ENCODE measurements at places on chromosomes 7 and 10. TPM values are rescaled to one million over a fixed set of nuclear protein-coding genes. Genes with fewer than 3 reads are reported as not detected.

Gene CCL24
- total RNA-seq, result not detected

Gene GPRIN2
- not detected for total RNA-seq

Gene WDR37
- total RNA-seq, result 26.4 TPM

Gene NPSR1
- not detected for total RNA-seq

DNA sequence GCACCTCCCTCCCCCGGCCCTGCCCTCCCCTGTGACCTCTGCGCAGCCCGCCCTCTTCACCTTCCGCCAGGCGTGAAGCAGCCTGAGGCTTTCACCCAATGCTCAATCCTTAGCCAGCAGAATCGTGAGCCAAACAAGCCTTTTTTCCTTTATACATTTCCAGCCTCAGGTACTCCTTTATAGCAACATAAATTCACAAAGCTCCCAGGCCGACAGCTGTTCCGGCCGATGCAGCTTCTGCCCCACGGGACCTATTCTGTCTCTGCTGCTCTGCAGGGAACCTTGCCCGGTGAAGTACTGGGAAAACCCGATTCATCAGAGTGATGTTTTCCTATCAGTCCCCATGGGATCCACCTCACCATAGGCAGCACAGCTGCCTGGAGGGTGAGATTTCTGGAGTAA lies 87.4 kb downstream of the CHST15 start:
- no peaks in the 10 kb centered on the region for H3K4me1 ChIP-seq
- DNase-seq, result no peak
- no peaks in the 10 kb centered on the region for H3K36me3 ChIP-seq
- no peak overlapping the region for H3K4me3 ChIP-seq
- H3K27me3 ChIP-seq, result no peaks in the 10 kb centered on the region
- no peak overlapping the region for H3K27ac ChIP-seq

- peaks cover 48% of the 10 kb centered on the region for H3K4me1 ChIP-seq
- DNase-seq, result no peak
- H3K36me3 ChIP-seq, result peaks cover 35% of the 10 kb centered on the region
Measured at GRCh38 chr10:94358480-94358879, 4.3 kb downstream of the NOC3L start.

GRCh38 chr7:105769901-105770628 lies 106.3 kb downstream of the ATXN7L1 start:
- no peaks in the 10 kb centered on the region for H3K36me3 ChIP-seq
- no peak overlapping the region for H3K27ac ChIP-seq
- H3K4me1 ChIP-seq, result peaks cover 8% of the 10 kb centered on the region
- H3K4me3 ChIP-seq, result no peak overlapping the region

DNA sequence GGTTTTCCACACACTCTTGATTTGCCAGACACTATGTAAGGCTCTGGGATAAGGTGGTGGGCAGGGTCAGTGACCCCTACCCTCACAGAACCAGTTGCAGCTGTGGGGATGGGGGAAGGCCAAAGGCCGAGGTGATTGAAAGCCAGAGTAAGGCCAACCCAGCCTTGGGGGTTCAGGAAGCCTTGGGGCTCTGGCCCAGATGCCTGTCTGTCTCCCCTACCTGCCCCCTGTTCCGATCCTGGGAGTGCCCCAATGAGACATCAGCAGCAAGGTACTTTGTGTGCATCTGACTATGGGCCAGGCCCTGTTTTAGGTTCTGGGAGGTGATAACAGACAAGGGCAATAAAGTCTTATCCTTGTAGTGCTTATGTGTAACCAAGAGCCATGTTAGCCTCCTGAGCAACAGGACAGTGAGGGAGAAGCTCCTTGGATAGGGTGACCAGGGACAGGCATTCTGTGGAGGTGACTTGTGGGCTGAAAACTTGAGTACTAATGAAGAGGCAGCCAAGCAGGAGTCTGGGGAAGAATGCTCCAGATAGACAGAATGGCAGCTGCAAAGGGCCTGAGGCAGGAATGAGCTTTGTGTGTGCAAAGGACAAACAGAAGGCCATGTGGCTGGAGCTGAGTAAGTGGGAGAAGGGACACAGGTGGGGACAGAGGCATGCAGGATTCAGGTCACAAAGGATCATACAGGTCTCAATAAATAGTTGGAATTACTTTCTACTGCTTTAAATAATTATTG lies 35.4 kb downstream of the TSPAN14 start:
- no peak for DNase-seq
- peaks cover 99% of the 10 kb centered on the region for H3K4me1 ChIP-seq
- peak overlapping the region; percentile 48 for H3K27ac ChIP-seq
- no peaks in the 10 kb centered on the region for H3K27me3 ChIP-seq

- H3K4me1 ChIP-seq, result peaks cover 7% of the 10 kb centered on the region
- no peak overlapping the region for H3K27ac ChIP-seq
- H3K27me3 ChIP-seq, result no peaks in the 10 kb centered on the region
Measured at GRCh38 chr10:132704008-132704814, 81.7 kb downstream of the NKX6-2 start.

DNA sequence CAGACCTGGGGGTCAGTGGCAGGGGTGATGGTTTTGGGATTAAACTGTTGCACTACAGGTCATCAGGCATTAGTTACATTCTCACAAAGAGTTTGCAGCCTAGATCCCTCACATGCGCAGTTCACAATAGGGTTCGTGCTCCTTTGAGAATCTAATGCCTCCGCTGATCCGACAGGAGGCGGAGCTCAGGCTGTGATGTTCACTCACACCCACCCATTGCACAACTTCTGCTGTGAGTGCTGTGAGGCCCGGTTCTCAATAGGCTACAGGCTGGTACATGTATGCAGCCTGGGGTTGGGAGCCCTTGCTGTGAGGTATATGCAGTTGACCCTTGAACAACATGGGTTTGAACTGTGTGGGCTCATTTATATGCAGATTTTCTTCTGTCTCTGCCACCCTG lies 416.4 kb downstream of the GFRA1 start:
- H3K36me3 ChIP-seq, result no peaks in the 10 kb centered on the region
- no peak overlapping the region for H3K4me3 ChIP-seq

- H3K4me3 ChIP-seq, result no peak overlapping the region
Measured at GRCh38 chr10:93977442-93977841, 16.3 kb upstream of the PLCE1 start.

DNA sequence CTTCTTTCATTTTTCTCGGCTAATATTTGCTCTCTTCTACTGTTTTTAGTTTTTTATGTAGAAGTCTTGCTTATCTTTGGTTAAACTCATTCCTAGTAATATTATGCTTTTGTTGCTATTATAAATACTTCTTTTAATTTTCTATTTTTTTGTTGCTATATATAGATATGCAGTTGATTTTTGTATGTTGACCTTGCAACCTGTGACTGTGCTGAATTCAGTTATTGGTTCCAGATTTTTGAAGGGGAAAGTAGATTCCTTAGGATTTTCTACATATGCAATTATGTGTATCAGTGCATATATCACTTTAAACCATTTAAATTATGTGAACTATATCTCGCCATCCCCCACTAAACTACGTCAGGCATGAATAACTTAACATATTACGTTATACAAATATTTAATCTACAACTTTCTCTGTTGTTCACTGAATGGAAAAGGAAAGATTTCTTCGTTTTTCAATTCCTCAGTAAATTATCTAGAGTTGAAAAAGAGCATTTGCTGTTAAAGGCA lies 71.5 kb downstream of the IDE start:
- H3K4me3 ChIP-seq, result no peak overlapping the region
- H3K27me3 ChIP-seq, result no peaks in the 10 kb centered on the region
- H3K36me3 ChIP-seq, result peaks cover 10% of the 10 kb centered on the region
- no peak overlapping the region for H3K27ac ChIP-seq
- DNase-seq, result no peak
- no peaks in the 10 kb centered on the region for H3K4me1 ChIP-seq

DNA sequence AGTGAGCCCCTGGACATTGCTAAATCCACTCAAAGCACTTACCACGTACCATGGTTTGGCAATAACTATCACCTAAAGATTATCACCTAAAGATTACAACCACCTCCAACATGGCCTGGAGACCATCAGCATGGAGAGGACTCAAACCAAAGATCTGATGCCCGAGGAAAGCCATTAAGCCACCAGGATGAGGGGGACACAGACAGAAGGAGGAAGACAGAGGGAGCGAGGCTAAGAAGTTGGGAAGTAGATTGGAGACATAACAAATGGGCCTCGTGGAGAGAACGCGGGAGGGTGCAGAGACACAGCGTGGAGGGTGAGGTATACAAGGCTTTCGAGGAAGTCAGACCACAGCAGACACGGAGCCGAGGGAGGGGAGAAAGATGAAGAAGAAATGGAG lies 700.2 kb downstream of the PARD3 start:
- no peak for DNase-seq
- no peak overlapping the region for H3K4me3 ChIP-seq
- no peak overlapping the region for H3K27ac ChIP-seq
- H3K36me3 ChIP-seq, result no peaks in the 10 kb centered on the region
- H3K27me3 ChIP-seq, result no peaks in the 10 kb centered on the region
- H3K4me1 ChIP-seq, result no peaks in the 10 kb centered on the region

DNA sequence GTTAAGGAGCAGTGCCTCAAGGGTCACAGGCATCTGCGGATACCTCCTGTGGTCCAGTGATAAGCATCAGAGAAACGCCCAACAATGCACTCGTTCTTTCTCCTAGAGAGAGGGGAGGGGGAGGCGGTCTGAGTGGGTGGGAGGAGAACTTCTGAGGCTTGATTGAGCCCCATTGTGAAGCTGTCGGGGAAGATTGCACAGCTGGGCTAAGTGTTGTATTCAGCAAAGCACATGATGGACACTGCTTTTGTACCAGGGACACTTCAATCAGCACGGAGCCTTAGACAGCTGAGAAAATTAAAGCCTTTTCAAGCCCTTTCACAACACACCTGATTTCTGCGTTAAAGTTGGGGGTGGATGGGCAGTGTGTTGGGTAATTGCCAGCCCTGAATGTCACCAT lies 230.3 kb upstream of the GHITM start:
- no peaks in the 10 kb centered on the region for H3K36me3 ChIP-seq
- no peak overlapping the region for H3K4me3 ChIP-seq
- peaks cover 12% of the 10 kb centered on the region for H3K4me1 ChIP-seq

GRCh38 chr10:89079961-89080360 lies 89.4 kb downstream of the FAS start:
- H3K27me3 ChIP-seq, result no peaks in the 10 kb centered on the region
- no peaks in the 10 kb centered on the region for H3K36me3 ChIP-seq
- H3K4me1 ChIP-seq, result peaks cover 35% of the 10 kb centered on the region
- no peak overlapping the region for H3K27ac ChIP-seq
- H3K4me3 ChIP-seq, result no peak overlapping the region

DNA sequence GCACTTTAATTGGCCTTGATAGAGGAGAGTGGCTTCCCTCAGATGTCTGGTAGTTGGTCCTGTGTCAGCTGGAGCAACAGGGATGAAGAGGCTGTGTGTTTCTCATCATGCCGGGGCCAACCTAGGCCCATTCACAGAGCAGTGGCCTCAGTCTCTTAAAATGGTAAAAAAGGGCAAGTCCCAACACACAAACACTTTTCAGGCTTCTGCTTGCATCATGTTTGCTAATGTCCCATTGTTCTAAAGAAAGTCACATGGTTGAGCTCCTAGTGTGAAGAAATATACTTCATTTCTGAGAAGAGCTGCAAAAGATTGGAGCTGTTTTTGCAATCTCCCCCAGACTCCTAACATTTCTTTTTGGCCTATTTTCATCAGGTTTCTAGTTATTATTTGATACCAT lies 40.6 kb upstream of the RBAK start:
- H3K27me3 ChIP-seq, result no peaks in the 10 kb centered on the region
- peaks cover 17% of the 10 kb centered on the region for H3K36me3 ChIP-seq
- H3K4me3 ChIP-seq, result no peak overlapping the region
- no peak for DNase-seq
- H3K4me1 ChIP-seq, result peaks cover 4% of the 10 kb centered on the region

DNA sequence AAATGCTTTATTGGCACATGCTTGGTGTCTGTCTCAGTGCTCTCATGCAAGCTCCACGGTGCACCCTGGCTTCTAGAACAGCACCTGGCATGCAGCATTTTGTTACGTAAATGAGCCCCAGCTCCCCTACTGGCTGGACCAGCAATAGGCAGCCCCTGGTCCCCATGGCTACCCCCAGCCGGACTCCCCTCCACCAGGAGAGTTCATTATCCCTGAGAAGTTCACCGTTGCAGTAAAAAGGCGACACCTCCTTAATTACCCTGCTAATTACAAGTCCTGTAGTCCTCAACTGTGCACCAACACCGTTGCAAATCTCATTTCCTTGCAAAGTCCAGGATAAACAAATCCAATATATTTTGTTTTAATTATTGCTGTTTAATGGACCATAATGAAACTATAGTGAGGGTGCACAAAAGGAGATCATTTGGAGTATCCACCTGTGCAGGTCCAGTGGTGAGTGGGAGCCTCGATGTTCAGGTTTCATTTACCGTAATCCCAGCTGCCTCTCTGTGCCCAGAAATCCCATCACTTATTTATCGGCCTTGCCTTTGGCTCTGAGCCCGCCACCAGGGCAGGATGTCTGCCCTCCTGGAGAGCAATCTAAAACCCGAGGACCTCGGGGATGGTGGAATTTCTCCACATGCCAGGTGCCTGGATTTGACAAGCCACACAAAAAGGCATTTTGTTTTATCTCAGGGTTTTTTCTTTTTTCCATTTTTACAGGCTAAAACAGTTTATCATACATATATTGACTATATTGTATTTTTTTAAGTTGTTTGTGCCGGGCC lies 12.8 kb upstream of the DRGX start:
- no peak for DNase-seq
- no peak overlapping the region for H3K4me3 ChIP-seq
- H3K27me3 ChIP-seq, result peaks cover 24% of the 10 kb centered on the region
- no peaks in the 10 kb centered on the region for H3K36me3 ChIP-seq

GRCh38 chr10:85170026-85170425 lies 841.6 kb downstream of the CCSER2 start:
- H3K27ac ChIP-seq, result no peak overlapping the region
- H3K36me3 ChIP-seq, result no peaks in the 10 kb centered on the region
- no peaks in the 10 kb centered on the region for H3K27me3 ChIP-seq

GRCh38 chr7:1033546-1034145 lies 10.7 kb upstream of the GPR146 start:
- no peaks in the 10 kb centered on the region for H3K27me3 ChIP-seq
- H3K4me3 ChIP-seq, result no peak overlapping the region
- H3K4me1 ChIP-seq, result peaks cover 26% of the 10 kb centered on the region
- no peaks in the 10 kb centered on the region for H3K36me3 ChIP-seq
- H3K27ac ChIP-seq, result no peak overlapping the region
- peak; percentile 50 for DNase-seq

- H3K27me3 ChIP-seq, result peaks cover 10% of the 10 kb centered on the region
- peaks cover 61% of the 10 kb centered on the region for H3K4me1 ChIP-seq
- H3K27ac ChIP-seq, result peak within 1 kb of the TSS; percentile 37
- H3K4me3 ChIP-seq, result peak within 1 kb of the TSS; percentile 74
Measured at GRCh38 chr10:73874267-73875138, at the start of gene CAMK2G. CAMK2G (minus strand) TSS chr10:73874555; CDS start chr10:73874461, 94 bp downstream.

Measured in activated CD8-positive, alpha-beta memory T cell treated with anti-CD3 and anti-CD28 coated beads, Interleukin-2, amount 10 ng/mL, durations not matched to agents 7 days and 5 days (primary cell).